ENCODE measurements at places on chromosomes 16 and 17.

GRCh38 chr17:48814504-48814903 is 2.5 kb downstream of the TTLL6 start:
- no peaks in the 10 kb centered on the region for H3K36me3 ChIP-seq
- peaks cover 22% of the 10 kb centered on the region for H3K27me3 ChIP-seq
- no peak overlapping the region for H3K27ac ChIP-seq
- H3K4me1 ChIP-seq: no peaks in the 10 kb centered on the region
- H3K4me3 ChIP-seq: no peak overlapping the region

DNA sequence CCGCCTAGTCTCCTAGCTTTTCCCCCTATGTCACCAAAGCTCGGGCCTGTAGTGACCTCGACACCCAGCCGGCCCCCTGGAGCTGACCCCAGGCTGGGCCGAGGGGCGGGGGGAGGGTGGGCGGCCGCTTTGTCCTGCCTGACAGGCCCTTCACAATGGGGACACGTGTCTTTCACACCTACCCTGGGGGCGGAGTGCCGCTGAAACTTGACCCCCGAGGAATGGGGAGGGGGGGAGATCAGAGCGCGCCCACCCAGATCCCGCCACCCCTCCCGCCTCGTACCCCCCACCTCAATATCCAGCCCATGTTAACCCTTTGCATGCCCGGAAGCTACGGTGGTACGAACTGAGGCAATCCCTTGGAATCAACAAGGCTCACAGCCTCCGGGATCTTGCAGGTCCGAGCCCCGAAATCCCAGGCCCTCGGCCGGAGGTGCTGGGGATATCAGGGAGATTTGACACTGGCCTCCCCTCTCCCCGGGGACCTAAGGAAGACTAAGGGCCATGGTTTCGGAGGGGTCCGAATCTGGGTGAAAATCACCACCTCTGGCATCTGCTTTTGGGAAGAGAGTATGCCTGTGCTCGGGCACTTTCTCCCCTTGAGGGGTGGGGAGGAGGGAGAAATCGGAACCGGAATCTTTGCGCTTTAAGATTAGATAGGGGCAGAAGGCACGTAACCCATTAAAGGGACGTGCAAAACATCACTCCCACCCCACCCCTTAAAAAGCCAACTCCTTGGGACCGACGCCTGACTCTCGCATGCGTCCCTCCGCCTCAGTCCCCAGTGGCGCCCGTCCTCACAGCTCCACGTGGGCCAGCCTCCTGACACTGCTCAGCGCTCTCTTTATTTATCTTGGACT is 2.6 kb downstream of the NOG start:
- no peaks in the 10 kb centered on the region for H3K36me3 ChIP-seq
- H3K4me3 ChIP-seq: no peak overlapping the region
- peak; percentile 37 for DNase-seq
- H3K27me3 ChIP-seq: peaks cover 40% of the 10 kb centered on the region
- peaks cover 30% of the 10 kb centered on the region for H3K4me1 ChIP-seq

- H3K4me3 ChIP-seq: no peak overlapping the region
- DNase-seq: no peak
- H3K27me3 ChIP-seq: peaks cover 7% of the 10 kb centered on the region
- H3K4me1 ChIP-seq: no peaks in the 10 kb centered on the region
- peaks cover 11% of the 10 kb centered on the region for H3K36me3 ChIP-seq
Observed at GRCh38 chr16:83128041-83128440, 501.3 kb downstream of the CDH13 start.

DNA sequence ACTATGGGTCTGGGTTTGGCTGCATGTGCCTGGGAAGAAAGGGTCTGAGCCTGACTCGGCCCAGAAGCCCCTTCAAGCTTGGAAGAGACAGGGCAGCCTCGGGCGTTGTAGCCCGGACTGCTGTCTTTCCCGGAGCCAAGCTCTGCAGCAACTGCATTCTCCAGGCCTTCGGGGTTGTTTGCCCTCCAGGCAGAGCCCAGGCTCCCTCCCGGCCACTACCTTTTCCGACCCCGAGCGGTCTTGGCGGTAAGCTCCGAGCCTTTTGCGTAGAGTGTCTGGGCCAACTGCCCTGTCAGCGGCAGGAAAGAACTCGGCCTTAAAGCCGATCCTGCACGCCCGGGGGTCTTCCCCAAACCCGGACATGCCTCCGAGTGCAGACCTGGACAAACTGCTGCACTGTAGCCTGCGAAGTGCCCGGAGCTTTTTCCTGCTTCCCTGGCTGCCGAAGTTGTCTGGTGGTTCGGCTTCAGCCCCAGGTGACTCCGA is 1.3 kb downstream of the LHX1 start:
- H3K27me3 ChIP-seq: peaks cover 91% of the 10 kb centered on the region
- no peak overlapping the region for H3K27ac ChIP-seq
- H3K4me1 ChIP-seq: no peaks in the 10 kb centered on the region
- no peak overlapping the region for H3K4me3 ChIP-seq
- DNase-seq: no peak
- H3K36me3 ChIP-seq: no peaks in the 10 kb centered on the region

GRCh38 chr16:31435341-31436220 is 7.0 kb downstream of the ZNF843 start:
- H3K4me1 ChIP-seq: no peaks in the 10 kb centered on the region
- DNase-seq: no peak
- no peak overlapping the region for H3K4me3 ChIP-seq

DNA sequence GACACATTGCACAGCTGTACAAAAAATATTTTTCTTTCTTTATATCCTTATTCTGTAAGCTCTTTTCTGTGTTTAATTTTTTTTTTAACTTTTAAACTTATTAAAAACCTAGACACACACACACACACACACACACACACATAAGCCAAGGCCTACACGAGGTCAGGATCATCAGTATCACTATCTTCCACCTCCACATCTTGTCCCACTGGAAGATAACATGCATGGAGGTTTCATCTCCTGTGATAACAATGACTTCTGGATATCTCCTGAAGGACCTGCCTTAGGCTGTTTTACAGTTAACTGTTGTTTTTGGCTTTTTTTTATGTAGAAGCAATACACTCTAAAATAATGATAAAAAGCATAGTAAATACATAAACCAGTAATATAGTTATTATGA is 71.2 kb downstream of the TNRC6C start:
- no peak overlapping the region for H3K27ac ChIP-seq
- peaks cover 2% of the 10 kb centered on the region for H3K36me3 ChIP-seq
- no peak for DNase-seq

DNA sequence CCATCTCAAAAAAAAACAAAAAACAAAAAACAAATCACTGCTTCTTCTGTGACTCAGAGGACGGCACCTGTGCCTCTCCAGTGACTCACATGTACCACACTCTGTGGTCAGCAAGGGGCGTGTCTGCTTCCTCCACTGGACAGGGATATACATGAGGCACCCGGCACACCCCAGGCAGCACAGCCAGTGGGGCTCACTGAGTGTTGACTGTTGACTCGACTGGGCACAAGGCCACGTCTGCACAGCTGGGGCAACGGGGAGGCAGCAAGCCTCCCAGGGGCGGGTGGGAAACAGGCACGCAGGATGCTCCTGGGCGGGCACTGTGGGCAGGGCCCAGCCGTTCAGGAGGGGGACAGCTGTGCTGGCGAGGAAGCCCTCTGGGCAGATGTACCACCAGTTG is 64.1 kb downstream of the TIMM22 start:
- no peak for DNase-seq
- H3K4me1 ChIP-seq: no peaks in the 10 kb centered on the region
- H3K4me3 ChIP-seq: no peak overlapping the region
- H3K27ac ChIP-seq: no peak overlapping the region
- peaks cover 45% of the 10 kb centered on the region for H3K36me3 ChIP-seq

DNA sequence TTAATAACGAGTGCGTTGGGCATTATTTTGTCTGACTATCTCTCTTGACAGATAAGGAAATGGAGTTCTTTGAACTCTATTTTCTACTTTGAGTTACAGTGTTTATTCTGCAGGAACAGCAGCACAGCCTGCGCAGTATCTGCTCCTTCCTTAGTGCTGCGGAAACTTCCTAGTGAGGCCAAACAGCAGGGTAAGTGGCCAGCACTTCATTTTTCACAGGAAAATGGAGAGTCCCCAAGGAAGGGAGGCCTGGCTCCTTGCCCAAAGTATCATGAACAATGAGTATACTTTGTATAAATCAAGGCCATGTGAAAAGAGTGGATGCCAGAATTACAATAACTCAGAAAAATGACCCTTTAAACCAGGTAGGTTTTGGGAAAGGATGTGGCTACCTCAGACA is 140.6 kb downstream of the VPS53 start:
- H3K36me3 ChIP-seq: peaks cover under 1% of the 10 kb centered on the region
- H3K27me3 ChIP-seq: no peaks in the 10 kb centered on the region
- peak; percentile 84 for DNase-seq
- H3K4me3 ChIP-seq: no peak overlapping the region
- H3K4me1 ChIP-seq: peaks cover 9% of the 10 kb centered on the region
- H3K27ac ChIP-seq: peak overlapping the region; percentile 11

- no peaks in the 10 kb centered on the region for H3K36me3 ChIP-seq
- H3K27me3 ChIP-seq: peaks cover 17% of the 10 kb centered on the region
- H3K4me1 ChIP-seq: peaks cover 4% of the 10 kb centered on the region
- H3K4me3 ChIP-seq: no peak overlapping the region
- no peak overlapping the region for H3K27ac ChIP-seq
- DNase-seq: peak; percentile 36
Observed at GRCh38 chr17:80519091-80519781, 25.4 kb upstream of the RPTOR start.

GRCh38 chr16:78742501-78743283 is 643.2 kb downstream of the WWOX start:
- peak; percentile 63 for DNase-seq
- H3K27ac ChIP-seq: no peak overlapping the region
- H3K4me1 ChIP-seq: peaks cover 29% of the 10 kb centered on the region
- no peak overlapping the region for H3K4me3 ChIP-seq
- no peaks in the 10 kb centered on the region for H3K27me3 ChIP-seq
- H3K36me3 ChIP-seq: no peaks in the 10 kb centered on the region

DNA sequence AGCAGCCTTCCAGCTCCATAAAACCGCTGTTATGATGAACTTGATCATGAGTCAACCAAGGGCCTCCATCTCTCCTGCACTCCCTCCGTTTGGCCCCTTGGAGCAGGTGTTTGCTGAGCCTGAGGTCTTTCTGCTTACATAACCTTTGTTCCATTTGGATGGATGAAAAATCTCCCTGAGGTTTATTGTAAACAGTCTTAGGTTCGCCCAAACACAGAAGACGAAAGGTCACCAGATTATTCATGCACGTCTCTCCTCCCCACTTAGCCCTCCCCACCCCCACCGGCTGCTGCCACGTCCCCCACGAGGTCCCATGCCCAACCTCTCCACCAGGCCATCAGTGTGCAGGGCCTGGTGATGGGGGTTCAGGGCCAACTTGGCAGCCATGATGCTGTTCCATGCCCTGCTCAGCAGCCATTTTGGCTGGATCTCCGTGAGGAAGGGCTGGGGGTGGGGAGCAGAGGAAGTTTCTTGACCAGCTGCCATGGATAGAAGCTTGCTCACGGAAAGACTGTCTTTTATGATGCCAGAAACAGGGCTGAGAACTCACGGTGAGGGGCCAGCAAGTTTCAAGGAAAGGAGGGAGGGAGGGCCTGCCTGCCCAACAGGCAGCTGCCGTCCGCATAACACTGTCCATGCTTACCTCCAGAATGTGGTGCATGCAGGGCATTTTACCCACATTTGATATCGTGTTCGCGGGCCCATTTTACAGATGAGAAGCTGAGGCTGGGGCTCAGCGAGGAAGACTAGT is 47.8 kb upstream of the FOXF1 start:
- H3K27ac ChIP-seq: no peak overlapping the region
- H3K4me1 ChIP-seq: peaks cover 13% of the 10 kb centered on the region
- no peak for DNase-seq
- H3K36me3 ChIP-seq: no peaks in the 10 kb centered on the region
- H3K27me3 ChIP-seq: peaks cover 5% of the 10 kb centered on the region
- no peak overlapping the region for H3K4me3 ChIP-seq

GRCh38 chr17:32570081-32570396 is 83.2 kb downstream of the CDK5R1 start:
- H3K27ac ChIP-seq: no peak overlapping the region
- DNase-seq: no peak
- no peaks in the 10 kb centered on the region for H3K27me3 ChIP-seq
- H3K4me3 ChIP-seq: no peak overlapping the region

DNA sequence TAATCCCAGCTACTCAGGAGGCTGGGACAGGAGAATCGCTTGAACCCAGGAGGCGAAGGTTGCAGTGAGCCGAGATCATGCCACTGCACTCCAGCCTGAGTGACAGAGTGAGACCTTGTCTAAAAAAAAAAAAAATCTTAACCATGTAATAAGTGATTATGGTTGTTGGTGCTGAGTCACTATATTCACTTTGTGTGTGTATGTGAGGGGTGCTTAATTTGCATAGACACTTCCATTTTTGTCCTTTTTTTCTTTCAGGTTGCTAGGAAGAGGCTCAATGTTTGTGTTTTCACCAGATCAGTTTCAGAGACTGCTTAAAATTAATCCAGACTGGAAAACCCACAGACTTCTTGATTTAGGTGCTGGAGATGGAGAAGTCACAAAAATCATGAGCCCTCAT is 18.2 kb downstream of the METTL9 start:
- H3K4me1 ChIP-seq: peaks cover 4% of the 10 kb centered on the region
- no peak for DNase-seq
- peaks cover 3% of the 10 kb centered on the region for H3K36me3 ChIP-seq

DNA sequence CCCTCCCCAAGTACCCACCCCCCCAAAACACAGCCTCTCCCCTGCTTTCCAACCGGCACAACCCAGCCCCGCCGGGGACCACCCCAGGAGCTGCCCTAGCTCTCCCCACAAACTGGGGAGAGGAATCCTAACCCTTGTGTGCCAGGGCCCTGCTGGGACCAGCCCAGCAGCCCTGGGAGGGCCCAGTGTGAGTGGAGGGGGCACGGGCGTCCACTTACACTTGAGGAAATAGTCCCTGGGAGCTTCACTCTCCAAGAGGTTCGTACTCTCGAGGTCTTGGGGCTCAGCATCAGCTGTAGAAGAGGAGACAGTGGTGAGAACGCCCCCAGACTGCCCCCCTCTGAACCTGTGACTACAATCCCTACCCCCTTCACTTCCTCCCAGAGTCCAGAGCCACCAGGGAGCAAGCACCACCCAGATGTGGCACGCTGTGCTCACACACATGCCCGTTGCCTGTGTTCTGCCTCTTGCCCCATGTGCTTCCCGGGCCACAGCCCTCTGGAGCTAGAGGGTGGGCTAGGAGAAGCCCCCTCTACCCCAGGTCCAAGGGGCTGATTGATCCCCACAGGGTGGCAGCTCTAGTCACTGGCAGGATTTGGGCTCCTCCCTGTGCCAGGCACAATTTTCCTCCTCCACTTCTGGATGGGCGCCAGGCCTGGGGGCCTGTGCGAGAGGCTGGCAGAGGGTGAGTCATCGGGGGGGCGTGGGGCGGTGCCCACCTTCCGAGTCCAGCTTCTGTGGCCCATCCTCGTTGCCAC is 3.0 kb downstream of the TRIM47 start:
- peaks cover 32% of the 10 kb centered on the region for H3K4me1 ChIP-seq
- H3K27ac ChIP-seq: peak overlapping the region; percentile 94
- no peaks in the 10 kb centered on the region for H3K27me3 ChIP-seq
- H3K36me3 ChIP-seq: no peaks in the 10 kb centered on the region
- DNase-seq: no peak

- peak overlapping the region; percentile 87 for H3K27ac ChIP-seq
- no peak for DNase-seq
Observed at GRCh38 chr16:20740007-20740883, 1.4 kb downstream of the THUMPD1 start.

Measured in lung (tissue), 17 donors.